ENCODE measurements at places on chromosomes 4 and X.
A peak's percentile ranks its signal among the peaks of the same experiment; 100 is the strongest.

GRCh38 chr4:23237771-23238170, 545.0 kb downstream of the GBA3 start:
- DNase-seq = peak; percentile 18

- no peak for DNase-seq
Measured at GRCh38 chr4:176778063-176778462, 14.7 kb downstream of the VEGFC start.

GRCh38 chr4:75637827-75638226, 7.5 kb upstream of the CDKL2 start:
- no peak for DNase-seq

GRCh38 chr4:187480146-187481145, 515.1 kb upstream of the ZFP42 start:
- no peak for DNase-seq

DNA sequence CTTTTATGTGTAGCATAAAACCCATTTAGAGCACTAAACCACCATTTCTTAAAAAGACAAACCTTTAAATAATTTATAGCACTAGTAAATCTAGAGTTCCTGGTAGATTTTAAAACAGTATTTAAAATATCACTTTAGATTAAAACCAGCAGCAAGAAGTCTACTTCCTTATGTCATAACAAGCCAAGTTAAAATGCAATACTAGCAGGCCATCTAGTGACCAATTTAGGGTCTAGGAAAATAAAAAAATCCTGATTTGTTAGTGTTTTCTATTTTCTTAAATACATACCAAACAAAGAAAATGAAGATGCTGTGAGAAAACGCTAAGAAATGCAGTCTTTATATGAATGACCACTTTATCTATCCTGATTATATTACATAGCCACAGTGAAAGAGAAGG, 53.9 kb downstream of the PAPSS1 start:
- peak; percentile 26 for DNase-seq

- no peak for DNase-seq
Measured at GRCh38 chr4:120079839-120080520, 13.3 kb upstream of the MAD2L1 start.

DNA sequence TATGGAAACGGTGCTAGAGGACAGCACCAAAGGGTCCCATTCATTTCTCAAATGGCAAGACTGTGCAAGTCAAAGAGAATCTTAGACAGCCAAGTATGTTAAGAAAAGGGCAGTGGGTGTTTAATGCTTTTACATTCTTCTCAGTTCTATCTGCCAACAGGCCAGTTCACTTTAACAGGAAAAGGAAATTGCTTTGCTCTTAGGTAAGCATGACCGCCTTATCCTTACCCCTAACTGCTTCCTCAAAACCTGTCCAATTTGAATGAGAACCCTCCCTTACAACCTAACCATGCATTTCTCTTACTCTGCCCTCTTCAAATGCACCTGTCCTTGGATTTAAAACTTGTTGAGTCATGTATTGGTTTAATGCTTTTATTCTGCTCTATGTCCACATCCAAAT, 44.5 kb upstream of the BLTP1 start:
- DNase-seq = no peak

DNA sequence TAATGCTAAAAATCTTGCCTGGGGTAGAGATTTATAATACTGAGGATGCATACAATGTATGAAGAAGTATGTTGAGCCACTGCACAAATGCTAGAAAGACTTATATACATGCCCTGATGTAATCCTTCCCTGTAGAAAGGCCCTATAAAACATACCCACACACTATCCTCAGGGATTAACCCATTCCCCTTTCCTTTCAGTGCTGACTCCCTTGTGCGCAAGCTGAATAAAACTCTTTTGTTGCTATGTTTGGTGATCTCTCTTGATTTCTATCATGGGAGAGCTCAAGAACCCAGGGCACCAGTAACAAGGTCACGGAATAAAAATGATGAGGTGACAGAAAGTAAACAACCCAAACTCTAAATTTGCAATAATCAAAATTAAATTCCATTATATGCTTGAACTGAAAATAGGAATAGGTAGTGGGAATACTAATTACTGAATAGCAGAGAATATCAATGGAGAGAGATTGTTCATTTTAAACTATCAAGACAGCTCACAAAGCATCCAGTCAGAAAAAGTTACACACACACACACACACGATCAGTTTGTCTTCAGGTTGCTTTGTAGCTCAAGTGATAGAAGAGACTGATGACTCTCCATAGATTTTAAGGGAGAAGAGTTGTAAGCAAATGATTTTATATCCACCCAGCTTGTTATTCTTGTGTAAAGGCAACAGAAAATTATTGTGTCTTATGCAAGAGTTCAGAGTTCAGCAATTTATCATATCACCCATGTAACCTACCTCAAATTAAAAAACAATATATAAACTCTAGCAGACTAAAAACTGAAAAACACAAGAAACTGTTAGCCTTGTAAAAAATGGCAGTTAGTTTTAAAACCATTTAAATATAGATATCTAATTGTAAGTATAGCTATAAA, 14.8 kb downstream of the TIGD2 start:
- no peak for DNase-seq

DNA sequence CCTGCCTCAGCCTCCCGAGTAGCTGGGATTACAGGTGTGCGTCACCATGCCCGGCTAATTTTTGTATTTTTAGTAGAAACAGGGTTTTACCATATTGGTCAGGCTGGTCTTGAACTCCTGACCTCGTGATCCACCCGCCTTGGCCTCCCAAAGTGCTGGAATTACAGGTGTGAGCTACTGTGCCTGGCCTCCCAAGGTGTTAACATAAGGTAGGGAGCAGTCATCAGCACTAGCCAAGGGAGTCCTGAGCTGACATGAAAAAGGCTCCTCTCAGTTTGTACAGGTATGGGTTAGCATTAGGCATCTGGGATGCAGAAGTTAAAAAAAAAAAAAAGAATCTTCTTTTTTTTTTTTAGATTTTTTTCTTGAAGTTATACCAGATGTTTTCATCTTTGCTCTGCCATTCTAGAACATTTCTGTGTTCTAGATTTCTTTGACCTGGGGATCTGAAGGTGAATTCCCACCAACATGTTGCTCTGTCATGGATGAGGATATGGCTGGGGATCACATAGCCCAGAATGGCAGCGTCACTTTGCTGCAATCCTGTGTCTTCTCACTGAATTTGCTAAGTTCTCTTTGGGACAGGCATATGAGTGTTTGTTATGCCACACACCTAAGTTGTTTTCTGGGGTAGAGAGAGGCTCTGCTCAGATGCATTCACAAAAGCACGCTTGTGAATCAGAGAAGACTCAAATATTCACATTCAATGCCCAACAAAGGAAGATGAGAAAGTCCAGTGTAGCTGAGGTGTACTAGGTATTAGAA, 24.4 kb upstream of the PLA2G12A start:
- no peak for DNase-seq

GRCh38 chr4:139550724-139551429, 5.1 kb downstream of the SETD7 start:
- DNase-seq = no peak

DNA sequence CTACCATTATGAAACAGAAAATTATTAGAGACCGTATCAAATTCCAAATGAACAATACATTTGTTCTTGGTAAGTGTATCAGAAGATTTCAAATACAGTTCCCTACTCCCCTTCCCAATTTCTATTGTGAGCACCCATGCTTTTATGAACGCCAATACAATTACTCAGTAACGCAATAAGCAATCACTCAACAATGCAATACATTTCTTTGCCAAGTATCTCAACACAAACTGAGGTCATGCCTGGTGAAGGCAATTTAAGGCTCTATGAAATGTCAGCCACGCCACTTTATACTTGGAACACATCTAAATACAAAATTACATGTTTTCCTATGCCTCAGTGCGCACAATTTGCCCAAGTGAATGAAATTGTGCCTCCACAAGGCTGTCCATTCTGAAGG, 712 bp downstream of the PNPLA4 start:
- no peak for DNase-seq

DNA sequence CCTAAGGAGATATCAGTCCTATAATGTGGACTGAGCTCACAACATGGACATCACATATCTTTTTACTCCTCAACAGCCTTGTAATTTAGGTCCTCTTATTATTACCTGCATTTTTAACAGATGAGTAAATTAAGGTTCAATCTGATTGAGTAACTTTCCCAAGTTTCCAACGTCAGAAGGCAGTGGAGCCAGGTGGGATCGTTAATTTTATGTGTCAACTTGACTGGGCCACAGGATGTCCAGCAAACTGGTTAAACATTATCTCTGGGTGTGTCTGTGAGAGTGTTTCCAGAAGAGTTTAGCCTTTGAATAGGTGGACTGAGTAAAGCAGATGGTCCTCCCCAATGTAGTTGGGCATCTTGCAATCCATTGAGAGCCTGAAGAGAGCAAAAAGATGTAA, 59.0 kb upstream of the SLIT2 start:
- DNase-seq = no peak

DNA sequence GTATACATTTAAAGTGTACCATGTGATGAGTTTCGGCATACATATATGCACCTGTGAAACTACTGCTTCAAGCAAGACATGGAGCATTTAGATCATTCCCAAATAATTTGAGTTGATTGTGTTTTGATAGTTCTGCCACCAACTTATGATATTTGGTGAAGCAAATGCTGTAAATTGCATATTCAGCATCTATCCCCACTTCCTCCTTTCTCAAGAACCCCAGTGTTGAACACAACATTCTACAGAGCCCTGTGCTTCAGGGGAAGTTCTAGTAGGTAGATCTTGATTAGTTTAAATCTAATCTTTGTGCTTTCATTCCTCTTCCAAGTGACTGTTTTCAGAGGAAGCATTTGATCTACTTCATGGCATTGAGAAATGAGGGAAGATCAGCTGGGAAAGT, 5.4 kb upstream of the SHROOM3 start:
- DNase-seq = no peak

DNA sequence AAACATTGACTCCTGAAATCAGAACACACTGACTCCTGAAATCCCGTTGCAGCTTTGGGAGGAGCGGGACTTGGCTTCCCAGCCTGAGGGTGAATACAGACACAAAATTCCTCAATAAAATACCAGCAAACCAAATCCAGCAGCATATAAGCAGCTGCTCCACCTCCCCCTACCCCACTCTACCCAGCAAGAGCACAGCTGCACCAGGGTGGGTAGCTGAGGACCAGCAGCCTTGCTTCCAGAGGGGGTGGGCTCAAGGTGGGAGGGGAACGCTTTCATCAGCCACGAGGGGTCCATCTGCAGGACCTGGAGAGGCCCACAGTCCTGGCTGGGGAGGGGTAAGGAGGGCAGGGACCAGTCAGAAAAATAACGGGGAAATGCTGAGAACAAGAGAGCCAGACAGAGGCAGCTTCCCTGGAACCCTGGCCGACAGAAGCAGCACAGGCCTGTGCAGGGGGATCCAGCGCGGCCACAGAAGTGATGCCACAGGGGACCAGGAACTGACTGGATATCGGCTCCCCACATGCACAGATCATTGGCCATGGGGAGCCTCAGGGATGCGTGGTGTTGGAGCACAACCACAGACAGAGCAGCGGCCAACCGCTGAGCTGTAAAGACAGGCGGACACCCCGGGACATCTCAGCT, 49.8 kb downstream of the FGFRL1 start:
- no peak for DNase-seq

GRCh38 chrX:40931921-40932320, 153.3 kb upstream of the USP9X start:
- DNase-seq = no peak

- DNase-seq = no peak
Measured at GRCh38 chr4:155408796-155409195, 32.0 kb upstream of the MAP9 start.

GRCh38 chrX:20527041-20527440, 260.3 kb upstream of the RPS6KA3 start:
- no peak for DNase-seq

- no peak for DNase-seq
Measured at GRCh38 chrX:8455557-8455956, 9.1 kb upstream of the VCX3B start.

- DNase-seq = no peak
Measured at GRCh38 chrX:82677286-82677685, 830.8 kb upstream of the POU3F4 start.

DNA sequence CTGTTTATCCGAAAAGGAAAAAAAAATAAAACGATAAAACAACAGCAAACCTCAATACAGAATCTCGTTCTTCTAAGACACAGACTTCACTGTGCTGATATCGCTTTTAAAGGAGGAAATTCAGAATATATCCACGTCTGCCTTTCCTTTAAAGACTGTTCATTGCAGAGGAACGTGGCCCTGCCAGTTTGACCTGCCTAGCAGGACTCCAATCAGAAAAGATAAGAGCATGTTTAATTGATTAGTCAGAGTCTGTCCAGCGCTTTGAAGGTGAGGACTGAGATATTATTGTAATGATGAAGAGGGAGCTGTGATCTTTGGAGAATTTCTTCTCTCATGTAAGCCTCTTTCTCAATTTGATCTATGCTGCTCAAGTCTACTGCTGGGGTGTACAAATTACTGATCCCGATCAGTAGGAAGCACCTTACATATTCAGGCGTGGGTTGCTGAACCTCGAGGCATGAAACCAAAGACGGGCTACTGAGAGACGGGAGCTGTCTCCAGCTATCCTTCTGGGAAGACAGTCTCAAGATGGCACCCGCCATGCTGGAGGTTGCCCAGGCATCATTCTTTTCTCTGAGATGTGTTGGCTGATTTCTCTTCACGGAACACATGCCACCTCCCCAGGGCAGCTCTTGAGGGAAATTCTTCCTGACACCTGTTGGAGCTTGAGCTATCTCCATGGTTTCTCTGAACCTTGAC, 146.1 kb downstream of the SHOX start:
- DNase-seq = no peak

DNA sequence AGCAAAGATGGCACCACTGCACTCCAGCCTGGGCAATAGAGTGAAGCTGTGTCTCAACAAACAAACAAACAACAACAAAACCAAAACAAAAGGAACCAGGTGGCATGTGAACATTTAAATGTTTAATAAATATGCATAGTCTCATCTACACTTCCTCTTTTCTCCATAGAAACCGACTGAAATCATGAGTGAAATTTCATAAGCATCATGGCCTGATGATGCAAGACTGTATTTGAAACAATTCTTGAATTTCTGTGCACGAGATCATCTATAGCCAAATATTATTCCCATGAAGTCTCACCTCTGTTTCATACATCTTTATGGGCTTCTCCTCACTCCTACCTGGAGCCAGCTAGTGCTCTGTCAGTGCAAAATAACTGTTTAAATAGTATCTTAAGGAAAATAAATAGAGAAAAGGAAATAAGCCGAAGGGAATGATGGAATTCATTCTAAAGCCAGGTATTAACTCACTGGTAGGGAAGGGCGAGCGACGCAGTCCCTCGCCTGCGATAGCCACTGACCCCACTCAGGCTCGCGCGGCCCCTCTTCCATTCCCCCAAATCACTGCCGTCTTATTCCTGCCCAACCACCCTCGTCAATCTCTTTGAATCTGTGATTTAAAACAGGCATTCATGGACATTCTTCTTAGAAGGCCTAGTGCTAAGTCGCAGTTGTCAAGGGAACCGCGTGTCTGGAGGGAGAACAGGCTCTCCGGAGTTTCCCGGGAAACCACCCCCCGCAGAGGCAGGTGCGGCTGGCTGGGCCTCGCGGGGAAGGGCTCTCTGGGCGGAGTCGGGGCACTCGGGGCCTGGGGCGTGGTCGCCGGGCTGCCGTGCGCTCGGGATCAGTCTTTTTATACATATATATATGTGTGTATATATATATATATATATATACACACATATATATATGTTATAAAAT, 52.4 kb upstream of the TRIM2 start:
- no peak for DNase-seq

- no peak for DNase-seq
Measured at GRCh38 chrX:38538134-38538533, 23.2 kb upstream of the TSPAN7 start.

GRCh38 chrX:19291086-19291485, 52.6 kb upstream of the PDHA1 start:
- DNase-seq = no peak

Data from COLO829 (cell line).